ENCODE measurements at places on chromosomes 13 and 19.

DNA sequence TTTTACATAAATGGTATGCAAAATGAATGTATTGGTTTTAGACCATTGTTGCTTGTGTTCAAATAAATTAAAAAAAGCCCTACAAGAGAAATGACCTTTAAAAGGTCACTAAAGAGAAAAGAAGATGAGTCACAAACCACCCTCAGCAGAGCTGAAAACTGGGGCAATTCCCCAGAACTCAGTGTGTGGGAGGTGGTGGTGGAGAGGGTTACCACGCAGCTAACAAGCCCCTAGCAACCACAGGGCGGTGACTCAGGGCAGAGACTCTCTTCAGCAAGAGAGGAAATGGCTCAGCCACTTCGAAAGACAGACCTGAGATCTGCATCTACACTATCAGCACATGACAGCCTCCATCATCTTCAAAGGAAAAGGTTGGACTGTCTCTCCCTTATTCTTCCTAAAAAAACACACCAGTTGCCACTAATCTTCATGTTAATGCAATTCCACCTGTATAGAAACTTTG is 29.4 kb upstream of the NDFIP2 start:
- DNase-seq = peak; percentile 68

GRCh38 chr13:28316129-28316528 is 177.8 kb downstream of the PAN3 start:
- DNase-seq = no peak

- no peak for DNase-seq
Observed at GRCh38 chr13:102945324-102945815, 99.5 kb downstream of the ERCC5 start.

- peak; percentile 57 for DNase-seq
Observed at GRCh38 chr13:109743706-109744453, 42.5 kb downstream of the IRS2 start.

DNA sequence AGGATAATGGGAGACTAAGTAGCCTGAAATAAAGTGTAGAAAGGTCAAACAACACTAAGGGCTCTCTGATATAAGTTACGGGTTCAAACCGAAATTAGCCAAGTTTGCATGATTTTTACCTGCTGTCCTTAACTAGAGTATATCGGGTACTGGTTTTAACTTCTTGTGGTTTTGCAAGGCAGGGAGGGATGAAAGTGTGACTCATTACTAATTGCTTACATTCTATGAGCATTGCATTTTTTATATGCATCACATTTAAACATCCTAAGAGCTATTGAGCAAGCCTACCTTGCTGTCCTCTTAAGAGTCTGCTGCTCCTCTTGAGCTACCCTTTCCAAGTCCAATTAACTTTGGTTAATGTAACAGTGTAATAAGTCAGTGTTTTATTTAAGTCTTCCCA is 415.4 kb downstream of the SLITRK5 start:
- no peak for DNase-seq

DNA sequence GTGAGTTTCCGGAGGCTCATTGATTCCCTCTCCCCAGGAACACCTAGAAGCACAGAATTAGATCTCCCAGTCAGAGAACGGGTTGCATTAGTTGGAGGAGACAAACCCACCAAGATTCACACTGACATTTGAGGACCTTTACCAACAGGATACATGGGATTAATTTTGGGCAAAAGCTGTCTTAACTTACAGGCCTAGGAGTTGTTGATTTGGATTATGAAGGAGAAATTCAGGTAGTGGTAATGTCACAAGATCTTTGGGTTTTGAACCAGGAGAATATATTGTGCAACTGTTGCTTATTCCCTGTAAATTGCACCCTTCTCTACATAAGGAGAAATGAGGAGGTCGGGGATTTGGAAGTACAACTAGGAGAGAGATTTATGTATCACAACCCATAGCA is 38.0 kb downstream of the POSTN start:
- no peak for DNase-seq

- DNase-seq = peak; percentile 23
Observed at GRCh38 chr13:33537026-33537425, 251.5 kb upstream of the STARD13 start.

DNA sequence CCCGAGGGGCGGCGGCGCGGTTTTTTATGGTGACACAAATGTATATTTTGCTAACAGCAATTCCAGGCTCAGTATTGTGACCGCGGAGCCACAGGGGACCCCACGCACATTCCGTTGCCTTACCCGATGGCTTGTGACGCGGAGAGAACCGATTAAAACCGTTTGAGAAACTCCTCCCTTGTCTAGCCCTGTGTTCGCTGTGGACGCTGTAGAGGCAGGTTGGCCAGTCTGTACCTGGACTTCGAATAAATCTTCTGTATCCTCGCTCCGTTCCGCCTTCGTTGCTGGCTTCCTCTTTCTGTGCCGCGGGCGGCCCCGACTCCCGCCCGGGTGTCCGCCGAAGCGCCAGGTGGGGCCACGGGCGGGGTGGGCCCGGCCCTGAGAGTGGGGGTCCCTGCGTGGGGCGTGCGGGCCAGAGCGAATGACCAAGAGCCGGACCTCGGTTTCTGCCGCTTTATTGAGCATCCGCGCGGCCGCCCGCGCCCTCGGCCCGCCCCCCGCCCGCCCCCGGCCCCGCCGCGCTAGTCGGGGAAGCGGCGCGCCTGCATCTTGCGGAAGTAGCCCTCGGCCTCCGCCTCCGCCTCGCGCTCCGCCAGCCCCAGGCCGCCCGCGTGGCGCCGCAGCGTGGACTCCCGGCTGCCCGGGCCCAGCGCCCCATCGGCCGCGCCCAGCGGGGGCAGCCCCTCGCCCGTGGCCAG is 9.6 kb downstream of the PLPPR3 start:
- no peak for DNase-seq

DNA sequence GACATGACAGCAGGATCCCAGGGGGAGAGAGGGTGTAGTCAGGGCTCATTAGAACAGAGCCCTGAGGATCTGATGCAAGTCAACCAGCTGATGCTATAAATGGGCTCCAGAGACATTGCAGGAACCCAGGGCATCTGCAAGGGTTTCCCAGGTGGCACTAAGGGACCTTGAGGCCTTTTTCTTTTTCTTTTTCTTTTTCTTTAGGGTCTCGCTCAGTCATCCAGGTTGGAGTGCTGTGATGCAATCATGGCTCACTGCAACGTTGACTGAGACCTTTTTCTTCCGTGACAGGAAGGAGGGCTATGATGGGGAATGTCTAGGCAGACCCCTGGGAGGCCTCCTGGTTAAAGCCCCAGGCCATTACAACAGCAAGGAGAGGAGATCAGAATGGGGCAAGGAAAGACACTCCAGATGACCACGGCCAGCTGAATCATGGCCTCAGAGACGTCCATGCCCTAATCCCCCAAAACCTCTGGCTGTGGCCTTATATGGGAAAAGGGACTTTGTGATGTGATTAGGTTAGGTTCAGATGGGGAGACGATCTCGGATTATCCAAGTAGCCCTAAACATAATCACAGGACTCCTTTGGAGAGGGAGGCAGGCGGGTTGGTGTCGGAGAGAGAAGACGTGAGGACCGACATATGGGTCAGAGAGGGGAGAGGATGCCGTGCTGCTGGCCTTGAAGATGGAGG is 4.5 kb upstream of the FCGRT start:
- no peak for DNase-seq

GRCh38 chr19:29772696-29773095 is 39.1 kb upstream of the CCNE1 start:
- DNase-seq = no peak

DNA sequence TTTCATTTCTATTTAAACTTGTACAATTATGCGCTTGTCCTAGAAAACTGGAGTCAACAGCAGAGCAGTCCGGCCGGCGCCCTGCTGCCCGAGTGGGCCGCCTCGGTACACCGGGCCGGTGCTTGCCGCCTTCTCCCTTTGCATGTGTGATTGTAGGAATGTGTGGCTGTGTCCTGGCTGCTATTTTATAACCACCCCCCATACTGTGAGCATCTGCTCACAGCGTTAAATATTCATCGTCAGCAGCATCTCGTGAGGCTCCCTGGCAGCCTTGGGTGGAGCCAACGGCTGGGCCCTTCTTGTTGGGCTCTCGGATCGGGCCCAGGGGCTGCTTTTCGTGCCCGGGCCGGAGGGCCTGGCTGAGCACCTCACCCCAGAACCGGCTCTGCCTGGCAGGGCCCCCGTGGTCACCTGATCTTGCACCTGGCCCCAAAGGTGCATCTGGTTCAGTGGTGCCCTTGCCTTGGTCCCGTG is 10.6 kb downstream of the PIAS4 start:
- no peak for DNase-seq

DNA sequence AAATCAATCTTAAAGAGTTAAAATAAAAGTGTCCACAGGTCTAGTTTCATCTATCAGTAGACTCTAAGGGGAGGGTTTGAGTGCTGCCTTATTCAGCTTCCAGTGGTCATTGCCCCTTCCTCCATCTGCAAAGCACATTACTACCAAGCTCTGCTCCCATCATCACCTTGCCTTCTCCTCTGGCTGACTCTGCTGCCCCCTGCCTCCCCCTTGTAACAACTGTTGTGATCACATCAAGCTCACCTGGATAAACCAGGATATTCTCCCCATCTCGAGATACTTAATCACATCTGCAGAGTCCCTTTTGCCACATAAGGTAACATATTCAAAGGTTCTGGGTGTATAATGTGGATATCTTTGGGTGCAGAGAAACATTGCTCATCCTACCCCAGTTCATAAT is 43.3 kb upstream of the GPC6 start:
- DNase-seq = no peak

GRCh38 chr13:31860002-31860401 is 120.7 kb downstream of the RXFP2 start:
- DNase-seq = no peak

GRCh38 chr13:112143046-112143752 is 76.2 kb downstream of the SOX1 start:
- DNase-seq = no peak

- no peak for DNase-seq
Observed at GRCh38 chr13:107824635-107825034, 390.7 kb downstream of the LIG4 start.

DNA sequence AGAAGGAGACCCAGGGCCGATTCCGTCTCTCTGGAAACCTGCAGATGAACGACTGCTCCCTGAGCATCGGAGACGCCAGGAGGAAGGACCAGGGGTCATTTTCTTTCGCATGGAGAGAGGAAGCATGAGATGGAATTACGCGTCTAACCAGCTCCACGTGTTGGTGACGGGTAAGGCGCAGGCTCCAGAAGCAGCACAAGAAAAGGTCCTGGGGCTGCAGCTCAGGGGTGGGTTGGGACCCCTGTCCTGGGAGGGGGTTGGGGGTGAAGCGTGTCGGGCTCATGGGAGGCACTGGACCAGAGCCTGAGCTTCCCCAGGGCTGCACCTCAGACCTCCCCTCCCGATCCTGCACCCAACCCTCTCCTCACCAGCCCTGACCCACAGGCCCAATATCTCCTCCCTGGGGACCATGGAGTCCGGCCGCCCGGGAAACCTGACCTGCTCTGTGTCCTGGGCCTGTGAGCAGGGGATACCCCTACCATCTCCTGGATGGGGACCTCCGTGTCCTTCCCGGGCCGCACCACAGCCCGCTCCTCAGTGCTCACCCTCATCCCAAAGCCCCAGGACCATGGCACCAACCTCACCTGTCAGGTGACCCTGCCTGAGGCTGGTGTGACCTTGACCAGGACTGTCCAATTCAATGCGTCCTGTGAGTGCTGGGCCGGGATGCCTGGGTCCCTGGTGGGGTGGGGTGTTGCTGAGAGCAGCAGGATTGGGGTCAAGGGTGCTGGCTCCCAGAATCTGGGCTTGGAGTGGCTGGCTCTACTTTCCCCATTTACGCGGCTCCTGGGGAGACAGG is 39.6 kb upstream of the CD33 start:
- DNase-seq = no peak

GRCh38 chr19:12580180-12580694 is 29.0 kb upstream of the ZNF564 start:
- no peak for DNase-seq

GRCh38 chr13:49116873-49117272 is 103.3 kb upstream of the MLNR start:
- no peak for DNase-seq

DNA sequence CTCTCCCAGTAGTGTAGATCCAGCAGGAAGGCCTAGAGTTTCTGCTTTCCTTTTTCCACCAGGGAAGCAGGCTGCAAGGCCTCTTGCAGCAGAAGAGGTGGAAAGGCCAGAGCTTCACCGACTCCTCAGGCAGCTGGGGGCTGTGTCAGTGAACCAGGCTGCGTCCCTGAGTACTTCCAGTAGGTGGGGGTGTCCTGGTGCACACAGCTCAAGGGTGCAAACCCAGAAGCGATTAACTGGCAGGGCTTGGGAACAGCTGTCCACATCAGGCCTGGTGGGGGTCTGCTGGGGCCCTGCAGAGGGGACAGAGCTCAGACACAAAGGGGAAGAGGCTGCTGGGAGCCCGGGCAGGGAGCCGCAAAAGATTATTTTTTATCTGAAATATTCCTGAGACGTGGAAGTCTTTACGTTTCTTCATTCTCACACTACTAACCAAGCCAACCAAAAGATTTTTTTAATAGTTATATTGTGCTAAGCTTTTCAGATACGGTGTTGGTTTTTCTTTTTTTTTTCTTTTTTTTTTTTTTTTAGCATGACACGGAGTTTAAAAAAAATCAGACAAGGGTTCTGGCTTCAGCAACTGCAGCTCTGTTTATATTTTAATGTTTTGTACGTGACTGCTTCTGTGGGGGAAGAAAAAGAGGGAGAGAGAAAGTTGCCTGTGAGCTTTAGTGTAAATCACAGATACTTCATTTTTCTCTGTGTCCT is 11.0 kb downstream of the TSHZ3 start:
- no peak for DNase-seq

DNA sequence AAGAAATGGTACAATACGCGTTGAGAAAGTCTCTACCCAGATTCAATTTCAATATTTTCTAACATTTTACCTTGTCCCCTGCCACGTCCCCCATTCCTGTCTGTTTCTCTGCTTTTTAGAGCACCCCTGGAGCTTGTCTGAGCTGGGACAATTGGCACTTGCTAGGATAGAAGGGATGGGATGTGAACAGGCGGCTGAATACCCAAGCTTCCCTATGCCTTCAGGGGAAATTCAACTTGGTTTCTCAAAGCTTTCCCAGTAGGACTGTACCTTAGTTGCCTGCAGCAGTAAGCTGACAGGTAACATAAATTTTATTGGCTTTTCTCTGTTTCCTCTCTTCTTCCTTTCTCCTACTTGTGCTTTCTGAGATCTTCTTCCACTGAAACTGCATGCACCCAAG is 1663.3 kb downstream of the EFNB2 start:
- DNase-seq = no peak

DNA sequence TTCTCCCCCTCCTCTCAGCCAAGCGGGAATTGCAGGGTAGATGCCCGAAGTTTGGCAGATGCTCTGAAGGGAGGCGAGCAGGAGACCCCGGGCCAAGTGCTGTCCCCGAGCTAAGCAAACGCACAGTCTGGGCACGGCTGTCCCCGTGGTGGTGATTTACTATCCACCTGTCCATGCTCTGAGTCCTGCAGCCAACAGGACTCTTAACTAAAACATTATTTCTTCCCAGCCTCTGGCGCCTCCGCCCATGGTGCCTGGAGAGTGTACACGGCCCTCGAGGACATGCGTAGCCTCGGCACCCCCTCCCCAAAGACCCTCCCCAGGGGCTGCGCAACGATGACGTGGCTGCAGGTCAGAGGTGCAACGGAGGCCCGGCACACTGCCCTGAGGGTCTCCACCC is 7.6 kb downstream of the TINCR start:
- DNase-seq = no peak
